ENCODE measurements at places on chromosomes 16 and 17. TPM values are rescaled to one million over a fixed set of nuclear protein-coding genes. Genes with fewer than 3 reads are reported as not detected.
A peak's percentile ranks its signal among the peaks of the same experiment; 100 is the strongest.

- no peak for DNase-seq
Measured at GRCh38 chr17:1473841-1474240, 17.8 kb upstream of the CRK start.

GRCh38 chr16:89556750-89557689, 3.5 kb upstream of the RPL13 start:
- peak; percentile 81 for DNase-seq

GRCh38 chr16:17461951-17462729, 8.6 kb downstream of the XYLT1 start:
- no peak for DNase-seq

RSKR gene
- 0.23 TPM for polyA plus RNA-seq

UTS2R gene
- not detected for polyA plus RNA-seq

ZNRF1 gene
- polyA plus RNA-seq, result 10.6 TPM

DNA sequence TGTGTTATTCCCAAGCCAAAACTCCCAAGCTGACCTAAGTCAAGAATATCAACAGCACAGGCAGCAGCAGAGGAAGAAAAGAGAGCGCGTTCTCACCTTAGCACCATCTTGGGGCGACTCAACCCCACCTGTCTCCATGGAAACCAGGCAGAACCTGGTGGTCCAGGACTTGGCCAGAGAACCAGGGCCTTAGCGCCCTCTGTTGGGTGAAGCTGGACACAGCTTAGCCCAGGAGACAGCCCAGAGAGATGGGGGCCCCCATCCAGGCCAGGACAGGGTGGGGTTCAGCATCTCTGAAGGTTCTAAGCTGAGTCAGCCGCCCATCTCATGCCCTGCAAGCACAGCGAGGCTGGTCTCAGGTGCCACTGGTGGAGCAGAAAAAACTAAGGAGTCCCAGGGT, 60.1 kb upstream of the TMEM132E start:
- no peak for DNase-seq

RNF135 gene
- polyA plus RNA-seq, result 28.2 TPM

CD300LG gene
- polyA plus RNA-seq, result 0.60 TPM

DNA sequence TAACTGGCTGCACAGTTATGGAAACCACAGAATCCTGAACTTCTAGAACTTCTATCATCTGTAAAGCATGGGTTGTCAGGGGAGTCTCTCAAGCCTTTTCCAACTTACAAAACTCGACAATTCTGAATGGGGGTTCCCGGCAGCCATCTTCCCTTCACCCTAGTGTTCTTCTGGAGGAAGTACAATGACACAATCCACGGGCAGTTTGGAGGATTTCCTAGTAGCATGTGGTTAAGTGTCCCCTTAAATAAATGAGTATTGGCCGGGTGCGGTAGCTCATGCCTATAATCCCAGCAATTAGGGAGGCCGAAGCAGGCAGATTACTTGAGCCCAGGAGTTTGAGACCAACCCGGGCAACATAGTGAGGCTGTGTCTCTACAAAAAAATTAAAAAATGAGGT, 2.1 kb downstream of the SLC16A6 start:
- DNase-seq, result no peak

GRCh38 chr17:72646176-72646575, 446.3 kb downstream of the SLC39A11 start:
- DNase-seq, result no peak

DNA sequence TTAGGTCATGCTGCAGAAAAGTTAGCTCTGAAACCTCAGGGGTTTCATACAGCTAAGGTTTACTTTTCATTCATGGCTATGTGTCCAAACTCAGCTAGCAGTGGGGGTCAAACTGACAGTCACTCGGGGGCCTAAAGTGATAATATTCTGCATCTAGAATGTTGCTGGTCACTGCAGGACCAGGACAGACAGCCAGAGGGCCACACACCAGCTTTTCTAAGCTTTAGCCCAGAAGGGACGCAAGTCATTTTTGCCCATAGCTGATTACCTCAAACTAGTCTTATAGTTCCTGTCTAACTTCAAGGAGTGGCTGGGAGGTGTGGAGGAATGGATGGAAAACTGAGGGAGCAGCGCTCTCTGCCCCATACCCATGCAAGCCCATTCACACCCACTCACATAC, 163.0 kb upstream of the NLRP1 start:
- DNase-seq, result no peak

CDRT15L2 gene
- not detected for polyA plus RNA-seq

STRADA gene
- 7.6 TPM for polyA plus RNA-seq

DNA sequence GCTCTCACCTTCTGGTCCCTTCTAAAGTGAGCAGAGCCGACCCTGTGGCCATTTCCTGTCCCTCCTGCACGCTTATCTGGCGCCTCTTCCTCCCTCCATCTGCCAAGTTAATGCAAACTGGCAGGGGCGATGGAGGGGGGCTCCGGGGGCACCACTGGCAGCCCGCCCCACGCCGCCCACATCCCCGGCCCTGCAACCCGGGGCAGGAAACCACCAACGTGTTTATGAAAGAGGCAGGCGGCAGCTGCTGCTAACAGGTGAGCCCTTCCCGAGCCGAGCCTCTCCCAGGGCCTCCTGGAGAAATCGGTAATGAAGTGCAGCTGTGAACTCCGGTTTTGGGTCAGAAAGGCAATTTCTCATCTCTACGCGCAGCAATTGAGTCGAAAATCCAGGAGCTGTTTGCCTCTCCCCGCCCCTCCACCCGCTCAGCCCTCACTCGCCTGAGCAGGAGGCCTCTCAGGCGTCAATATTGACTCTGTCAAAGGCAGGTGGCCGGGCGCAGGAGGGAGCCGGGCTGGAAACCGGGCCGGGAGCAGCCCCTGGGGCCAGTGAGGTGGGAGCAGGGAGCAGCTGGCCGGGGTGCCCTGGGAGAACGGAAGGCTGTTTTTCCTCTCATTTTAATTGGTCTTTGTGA, 164.4 kb upstream of the GSE1 start:
- DNase-seq, result no peak

DNA sequence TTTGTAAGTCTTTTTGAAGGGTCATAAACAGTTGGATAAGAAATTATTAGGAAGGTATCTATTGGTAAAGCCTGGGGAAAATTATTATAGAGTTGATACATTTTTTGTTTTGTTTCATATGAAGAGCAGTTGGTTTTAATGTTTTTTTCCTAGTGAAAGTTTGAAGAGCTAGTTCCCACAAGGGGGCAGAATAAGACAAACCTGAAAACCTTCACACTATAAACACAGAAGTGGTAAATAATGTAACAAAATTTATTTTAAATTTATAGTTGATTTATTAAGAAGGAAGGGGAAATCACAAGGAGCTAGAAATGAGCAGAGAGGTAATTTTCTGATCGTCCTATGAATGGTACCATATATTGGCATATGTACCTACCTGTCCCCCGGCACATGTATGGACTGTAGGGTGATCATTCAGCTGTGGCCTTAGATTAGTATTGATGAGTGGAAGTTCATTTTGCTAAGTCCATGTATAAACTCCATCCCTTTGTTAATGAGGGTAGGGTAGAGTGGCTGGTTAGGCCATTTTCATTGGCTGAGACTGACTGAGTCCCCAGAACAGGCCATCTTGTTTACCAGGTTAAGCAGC, 116.3 kb downstream of the TANC2 start:
- no peak for DNase-seq

DNA sequence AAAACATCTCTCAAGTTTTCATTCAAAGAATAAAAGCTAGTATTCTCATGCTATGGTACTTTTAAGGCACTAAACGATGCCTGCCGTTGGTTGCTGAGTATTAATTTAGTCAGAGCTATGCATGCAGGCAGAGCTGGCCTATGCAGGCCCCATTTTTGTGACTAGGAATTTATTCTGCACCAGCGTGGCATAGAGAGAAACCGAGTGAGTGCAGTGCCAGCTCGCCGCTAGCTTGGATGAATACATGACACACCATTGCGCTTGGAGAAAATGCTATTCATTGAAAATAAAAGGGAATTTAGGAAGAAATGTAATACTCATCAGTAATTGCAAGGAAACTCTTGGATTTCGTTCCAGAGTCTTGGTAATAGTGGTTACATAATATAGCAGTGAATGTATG, 231.6 kb upstream of the RBFOX1 start:
- DNase-seq, result no peak

GRCh38 chr16:4578961-4579530, 22.9 kb downstream of the C16orf96 start:
- no peak for DNase-seq

PRRT2 gene
- polyA plus RNA-seq, result 0.69 TPM

DNA sequence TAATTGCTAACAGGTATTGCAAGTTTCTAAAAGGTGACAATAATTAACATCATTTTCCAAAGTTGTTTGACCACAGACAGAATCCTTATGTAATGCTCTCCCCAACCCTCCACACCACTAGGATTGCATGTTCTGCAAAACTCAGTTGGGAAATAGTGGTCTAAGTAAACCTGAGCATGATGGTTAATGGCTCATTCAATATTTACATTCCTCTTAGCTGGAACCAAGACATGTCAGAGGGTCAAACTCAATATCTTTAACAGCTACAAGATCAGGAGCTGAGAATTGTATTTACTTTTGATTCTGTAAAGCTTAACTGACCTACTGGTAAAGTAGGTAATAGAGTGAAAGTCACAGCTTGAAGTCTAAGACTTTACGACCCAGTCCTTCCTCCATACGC, 10.2 kb downstream of the MFSD6L start:
- DNase-seq, result no peak

DNA sequence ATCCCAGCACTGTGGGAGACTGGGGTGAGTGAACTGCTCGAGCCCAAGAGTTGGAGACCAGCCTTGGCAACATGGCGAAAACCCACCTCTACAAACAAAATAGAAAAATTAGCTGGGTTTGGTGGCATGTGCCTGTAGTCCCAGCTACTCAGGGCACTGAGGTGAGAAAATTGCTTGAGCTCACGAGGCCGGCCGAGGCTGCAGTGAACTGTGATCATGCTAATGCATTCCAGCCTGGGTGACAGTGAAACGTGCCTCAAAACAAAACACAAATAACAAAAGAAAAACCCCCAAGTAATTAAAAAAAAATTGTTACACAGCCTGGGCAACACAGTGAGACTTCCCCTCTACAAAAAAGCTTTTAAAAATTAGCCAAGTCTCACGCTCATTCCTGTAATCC, 5.0 kb downstream of the CCDC47 start:
- DNase-seq, result no peak

SHISA6 gene
- polyA plus RNA-seq, result 0.17 TPM
